Cardiac fibroblast (primary cell): ENCODE measurements at places on chromosomes 3 and 15.

- peak; percentile 4 for DNase-seq
Measured at GRCh38 chr15:99335508-99335907, 84.2 kb downstream of the LRRC28 start.

DNA sequence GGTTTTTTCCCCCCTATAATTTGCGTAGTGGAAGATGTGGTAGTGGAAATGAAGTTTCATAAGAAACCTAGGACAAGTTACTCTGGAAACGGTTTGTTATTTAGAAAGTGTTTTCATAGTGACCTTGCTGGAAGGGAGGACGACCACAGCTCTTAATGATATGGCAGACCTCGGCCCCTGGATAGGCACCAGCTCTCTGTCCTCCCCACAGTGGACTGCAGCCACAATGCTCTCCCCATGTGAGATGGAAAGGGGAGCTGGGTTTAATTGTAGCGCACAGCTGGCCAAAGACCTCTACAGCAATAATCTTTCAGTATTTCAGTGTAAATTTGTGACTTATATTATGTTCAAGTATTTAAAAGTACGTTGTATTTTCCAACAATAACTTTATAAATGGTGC lies 151.2 kb downstream of the PLCL2 start:
- no peak for DNase-seq

DNA sequence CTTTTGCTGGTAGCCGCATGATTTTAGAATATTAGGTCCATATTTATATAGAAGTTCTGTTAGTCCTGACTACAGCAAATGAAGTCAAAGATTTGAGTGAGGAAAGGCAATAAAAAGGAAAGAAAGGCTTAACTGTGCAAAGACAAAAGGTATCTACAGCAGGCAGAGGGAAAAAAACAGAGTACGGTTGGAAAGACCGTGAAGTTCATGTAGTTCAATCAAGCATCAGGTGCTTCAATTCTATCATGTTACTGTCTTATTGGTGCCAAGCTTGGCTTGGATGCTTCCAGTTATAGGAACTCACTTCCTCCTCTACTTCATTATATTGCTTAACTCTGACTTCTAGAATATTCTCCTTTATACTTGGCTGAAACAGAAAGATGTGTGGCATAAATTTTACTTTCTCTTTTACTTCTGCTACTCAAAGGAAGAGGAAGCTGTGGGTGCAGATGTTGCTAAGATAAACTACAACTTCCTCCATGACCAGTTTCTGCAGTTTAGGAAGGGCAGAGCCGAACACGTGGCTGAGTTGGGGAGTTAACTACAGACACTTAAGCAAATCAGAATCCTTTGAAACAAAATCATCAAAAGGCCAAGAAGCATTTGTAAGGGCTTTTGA lies 72.6 kb upstream of the ZBED2 start:
- peak; percentile 47 for DNase-seq

- no peak for DNase-seq
Measured at GRCh38 chr3:70981231-70981880, 602.2 kb downstream of the FOXP1 start.

DNA sequence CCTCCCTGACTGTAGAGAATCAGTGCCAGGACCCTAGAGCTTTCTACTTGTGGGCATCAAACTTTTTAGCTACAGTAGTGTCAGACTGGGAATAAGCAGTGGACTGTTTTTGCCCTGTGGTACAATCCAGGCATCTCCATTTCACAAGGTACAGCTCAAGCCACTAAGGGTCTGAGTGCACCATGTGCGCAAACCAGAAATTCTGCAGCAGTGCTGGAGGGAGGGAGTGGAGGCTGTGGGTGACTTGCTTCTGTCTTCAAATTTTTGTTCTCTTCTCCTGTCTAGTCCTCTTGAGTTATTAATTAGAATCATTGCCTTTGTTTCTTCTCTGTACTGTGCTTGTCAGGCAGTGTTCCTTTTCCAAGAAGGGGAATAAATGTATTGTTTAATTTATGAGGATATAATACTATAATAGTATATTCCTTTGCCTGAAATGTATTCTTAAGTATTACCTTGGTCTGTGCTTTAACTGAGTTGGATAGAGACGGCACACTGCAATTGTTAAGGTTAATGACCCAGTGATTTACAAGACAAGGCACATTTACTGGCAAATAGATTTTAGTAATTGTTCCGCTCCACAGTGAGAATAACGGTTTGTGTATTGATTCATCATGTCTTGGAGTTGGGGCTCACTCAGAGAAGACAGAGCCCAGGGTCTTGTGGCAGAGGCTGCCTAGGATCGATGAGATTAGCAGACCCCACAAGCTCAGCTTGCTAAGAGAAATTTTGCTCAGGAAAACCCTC lies 390.6 kb upstream of the CFAP20DC start:
- DNase-seq, result no peak
